ENCODE measurements at places on chromosomes 11 and 22.
A peak's percentile ranks its signal among the peaks of the same experiment; 100 is the strongest.

GRCh38 chr11:31424652-31425051 is 55.0 kb downstream of the DNAJC24 start:
- no peak for DNase-seq

DNA sequence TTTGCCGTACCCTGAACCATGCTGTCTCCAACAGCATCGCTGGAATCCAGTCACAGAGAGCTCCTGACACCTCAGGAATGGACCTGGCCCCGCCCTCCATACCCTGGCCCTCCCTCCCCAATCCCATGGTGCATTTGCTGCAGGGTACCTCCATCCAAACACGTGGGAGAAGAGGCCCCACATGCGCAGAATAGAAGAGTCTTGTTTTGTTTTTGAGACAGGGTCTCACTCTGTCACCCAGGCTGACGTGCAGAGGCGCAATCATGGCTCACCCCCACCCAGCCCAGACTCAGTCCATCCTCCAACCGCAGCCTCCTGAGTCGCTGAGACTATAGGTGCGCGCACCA is 2.3 kb upstream of the PNPLA2 start:
- no peak for DNase-seq

- DNase-seq, result no peak
Measured at GRCh38 chr11:70437111-70437784, 38.9 kb downstream of the CTTN start.

DNA sequence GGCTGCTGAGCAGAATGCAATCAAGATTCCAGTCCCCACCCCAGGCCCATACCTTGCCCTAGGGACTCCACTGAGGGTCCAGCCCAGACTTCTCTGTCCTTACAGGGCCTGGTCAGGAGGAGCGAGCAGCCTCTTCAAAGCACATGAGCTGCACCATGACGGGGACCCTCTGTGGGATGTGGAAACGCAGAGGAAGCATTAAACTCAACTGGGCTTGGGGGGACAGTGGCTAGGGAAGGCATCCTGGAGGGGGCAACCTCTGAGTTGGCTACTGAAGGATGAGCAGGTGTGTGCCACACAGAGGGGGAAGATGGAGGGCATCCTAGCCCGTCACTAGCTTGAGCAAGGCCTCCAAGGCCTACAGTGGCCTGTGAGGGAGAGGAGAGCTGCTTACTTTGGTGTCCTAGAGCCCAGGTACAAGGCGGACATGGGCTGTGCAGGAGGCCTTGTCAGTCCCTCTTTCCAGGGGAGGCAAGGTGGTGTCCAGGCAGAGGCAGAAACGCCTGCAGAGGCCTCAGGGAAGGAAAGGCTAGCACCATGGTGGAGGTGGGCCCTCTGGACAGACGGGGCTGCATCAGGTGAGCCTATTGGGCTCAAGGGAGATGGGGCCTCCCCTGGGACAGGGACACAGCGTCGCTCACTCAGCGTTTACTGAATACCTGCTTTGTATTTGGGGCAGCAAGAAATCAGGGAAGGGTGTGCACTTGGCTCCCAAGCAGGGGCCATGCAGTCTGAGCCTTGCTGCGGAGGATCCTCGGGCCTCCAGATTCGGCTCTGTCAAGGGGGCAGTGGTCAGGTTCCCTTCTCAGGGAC is 14.3 kb downstream of the TTC38 start:
- no peak for DNase-seq

DNA sequence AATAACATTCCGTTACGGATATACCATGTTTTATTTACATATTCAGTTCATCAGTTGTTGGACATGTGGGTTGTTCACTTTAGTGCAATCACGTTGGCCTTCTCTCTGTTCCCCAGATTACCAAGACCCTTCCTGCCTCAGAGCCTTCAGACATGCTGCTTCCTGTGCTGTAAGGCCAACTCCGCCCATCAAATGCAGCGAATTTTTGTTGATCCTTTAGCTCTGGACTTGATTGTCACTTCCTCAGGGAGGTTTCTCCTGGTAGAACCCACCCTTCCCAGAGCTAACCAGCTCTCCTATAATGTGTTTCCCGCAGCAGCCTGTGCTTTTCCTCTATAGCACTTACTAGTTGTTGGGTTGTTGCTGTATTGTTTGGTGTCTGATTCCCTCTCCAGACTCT is 39.4 kb downstream of the SWAP70 start:
- no peak for DNase-seq

- no peak for DNase-seq
Measured at GRCh38 chr11:14001597-14001996, 39.1 kb downstream of the SPON1 start.

GRCh38 chr11:70656252-70656651 is 257.9 kb downstream of the CTTN start:
- DNase-seq, result no peak

DNA sequence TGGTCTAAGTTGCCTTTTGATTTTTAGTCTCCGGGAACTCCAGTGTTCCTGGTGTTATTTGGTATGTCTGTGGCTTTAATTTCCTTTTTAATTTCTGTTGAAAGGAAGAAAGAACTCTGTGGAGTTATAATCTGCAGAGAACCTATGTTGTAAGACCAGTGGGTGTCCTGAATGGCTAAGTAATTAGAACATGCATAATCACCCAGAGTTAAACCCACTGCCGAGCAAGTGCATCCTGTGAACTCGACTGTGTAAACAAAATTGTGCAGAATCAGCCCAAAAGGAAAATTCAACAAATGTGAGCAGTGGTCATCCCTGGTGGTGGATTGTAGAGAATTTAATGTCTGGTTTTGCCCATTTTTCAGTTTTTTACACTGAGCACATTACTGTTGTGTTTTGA is 162.5 kb downstream of the COMMD9 start:
- no peak for DNase-seq

DNA sequence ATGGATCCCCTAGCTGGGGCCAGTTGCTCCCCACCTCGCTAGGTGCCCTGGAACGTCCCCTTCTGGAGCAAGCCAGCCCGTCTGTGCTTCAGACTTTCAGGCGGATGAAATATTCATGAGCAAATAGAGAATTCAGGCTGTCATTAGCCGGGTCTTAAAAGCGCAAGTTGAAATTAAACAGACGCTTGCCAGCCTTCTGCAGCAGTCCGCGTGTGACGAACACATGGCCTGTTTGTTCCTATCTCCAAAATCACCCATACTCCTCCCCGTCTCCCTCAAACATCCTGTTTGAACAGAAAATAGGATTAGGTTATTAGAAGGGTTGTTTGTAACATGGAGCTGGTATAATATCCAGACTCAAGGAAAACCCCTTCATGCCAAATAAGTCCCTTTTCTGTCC is 38.7 kb downstream of the MYO18B start:
- DNase-seq, result no peak

GRCh38 chr11:33375688-33376311 is 118.6 kb downstream of the HIPK3 start:
- peak; percentile 23 for DNase-seq

DNA sequence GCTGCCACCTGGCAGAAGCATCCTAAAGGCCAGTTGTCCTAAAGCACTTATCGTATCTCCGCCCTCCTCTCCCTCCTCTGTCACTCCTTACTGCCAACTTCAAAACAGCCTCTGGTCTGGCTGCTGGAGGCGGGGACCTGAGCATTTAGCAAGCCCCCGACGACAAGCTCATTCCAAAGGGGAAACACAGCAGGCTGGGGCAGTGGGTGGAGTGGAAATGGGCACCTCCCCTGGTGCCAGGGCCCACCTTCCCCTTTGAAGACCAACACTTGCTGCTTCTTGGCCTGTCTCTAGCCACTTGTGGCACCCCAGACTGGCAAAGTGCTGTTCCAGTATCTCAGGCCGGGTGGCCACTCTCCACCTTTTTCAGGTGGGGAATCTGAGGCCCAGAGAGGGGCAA is 3.6 kb downstream of the MAP3K11 start:
- DNase-seq, result no peak

DNA sequence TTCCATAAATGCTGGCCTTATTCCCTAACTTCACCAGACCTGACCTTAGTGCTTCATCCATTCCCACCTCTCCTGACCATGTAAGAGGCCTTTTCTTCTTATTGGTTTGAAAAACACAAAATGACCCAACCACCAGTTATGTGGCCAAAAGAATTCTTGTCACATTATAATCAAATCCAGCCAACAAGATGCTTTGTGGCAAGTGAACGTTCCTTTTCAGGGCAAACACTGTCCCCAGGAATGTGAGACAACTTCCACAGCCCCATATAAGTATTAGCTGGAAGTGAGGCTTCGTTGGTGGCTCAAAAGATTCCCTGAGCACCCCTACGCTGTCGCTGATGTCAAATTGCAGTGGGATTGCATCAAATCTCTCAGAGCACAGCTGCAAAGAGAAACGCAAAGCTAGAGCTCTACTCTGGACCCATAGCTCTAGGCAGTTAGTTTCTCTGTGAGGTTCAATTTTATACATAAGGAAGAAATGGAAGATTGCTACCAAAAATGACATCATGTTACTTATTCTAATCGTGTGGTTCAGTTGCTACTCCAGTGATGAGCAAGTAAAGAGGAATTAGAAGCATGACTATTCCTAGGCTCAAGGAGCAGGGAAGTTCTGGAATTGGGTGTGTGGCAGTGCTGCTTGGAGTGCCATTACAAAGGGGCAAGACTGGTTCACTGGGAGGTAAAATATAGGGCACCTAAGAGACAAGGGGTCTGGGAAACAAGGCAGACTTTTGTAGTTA is 26.1 kb downstream of the GLYATL1 start:
- no peak for DNase-seq

DNA sequence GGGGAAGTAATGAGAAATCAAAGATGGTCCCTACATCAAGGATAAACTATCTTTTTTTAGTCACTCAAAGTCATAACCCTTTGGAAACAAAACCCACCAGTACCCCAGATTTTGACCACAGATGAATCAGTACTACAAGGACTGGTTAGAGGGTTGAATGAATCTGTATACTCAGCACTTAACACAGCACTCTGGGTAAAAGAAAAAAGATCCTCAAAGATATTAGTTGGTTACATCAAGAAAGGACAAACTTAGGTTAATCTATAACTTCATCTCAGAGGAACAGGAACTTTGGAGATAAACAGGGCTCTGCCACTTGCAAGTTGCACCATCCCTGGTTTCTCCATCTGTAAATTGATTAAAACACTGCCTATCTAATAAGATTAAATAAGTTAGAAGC is 18.8 kb downstream of the SC5D start:
- no peak for DNase-seq

- DNase-seq, result no peak
Measured at GRCh38 chr22:36985211-36985889, 33.9 kb downstream of the TST start.

DNA sequence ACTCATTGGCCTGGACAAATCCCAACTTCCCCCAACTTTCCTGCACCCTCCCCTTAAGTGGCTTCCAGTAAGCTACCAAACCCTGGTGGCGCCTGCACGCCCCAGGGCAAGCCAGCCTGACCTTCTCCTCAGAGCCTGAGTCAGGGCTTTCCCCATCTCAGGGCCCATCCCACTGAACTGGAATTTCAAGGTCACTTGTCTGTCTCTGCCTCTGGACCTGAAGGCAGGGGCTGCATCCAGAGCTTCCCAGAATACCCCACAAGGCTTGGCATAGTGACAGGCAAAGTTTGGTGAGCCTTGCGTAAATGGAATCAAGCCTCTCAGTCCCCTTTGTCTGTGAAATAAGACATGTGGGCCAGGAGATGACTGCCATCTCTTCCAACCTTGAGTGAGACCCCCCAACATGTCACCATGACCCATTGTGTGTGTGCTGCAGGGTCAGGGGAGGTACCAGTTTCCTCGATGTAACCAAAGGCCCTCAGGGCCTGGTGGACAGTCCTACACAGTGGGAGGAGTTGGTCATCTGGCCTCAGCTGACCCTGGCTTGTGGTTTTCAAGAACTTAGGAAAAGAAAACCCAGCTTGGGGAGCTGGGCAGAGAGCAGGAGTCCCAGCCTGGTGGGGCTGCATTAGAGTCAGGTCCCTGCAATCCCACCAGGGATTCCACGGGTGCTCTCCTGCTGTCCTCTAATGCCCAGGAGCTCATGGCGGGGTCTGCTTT is 8.9 kb downstream of the ALX4 start:
- DNase-seq, result no peak

- peak; percentile 38 for DNase-seq
Measured at GRCh38 chr11:126061707-126062678, 673 bp downstream of the CDON start.
